ENCODE measurements at places on chromosomes 1 and 21.

- DNase-seq: no peak
These were observed 15.7 kb downstream of the FOXJ3 start for GRCh38 chr1:42319128-42319851.

DNA sequence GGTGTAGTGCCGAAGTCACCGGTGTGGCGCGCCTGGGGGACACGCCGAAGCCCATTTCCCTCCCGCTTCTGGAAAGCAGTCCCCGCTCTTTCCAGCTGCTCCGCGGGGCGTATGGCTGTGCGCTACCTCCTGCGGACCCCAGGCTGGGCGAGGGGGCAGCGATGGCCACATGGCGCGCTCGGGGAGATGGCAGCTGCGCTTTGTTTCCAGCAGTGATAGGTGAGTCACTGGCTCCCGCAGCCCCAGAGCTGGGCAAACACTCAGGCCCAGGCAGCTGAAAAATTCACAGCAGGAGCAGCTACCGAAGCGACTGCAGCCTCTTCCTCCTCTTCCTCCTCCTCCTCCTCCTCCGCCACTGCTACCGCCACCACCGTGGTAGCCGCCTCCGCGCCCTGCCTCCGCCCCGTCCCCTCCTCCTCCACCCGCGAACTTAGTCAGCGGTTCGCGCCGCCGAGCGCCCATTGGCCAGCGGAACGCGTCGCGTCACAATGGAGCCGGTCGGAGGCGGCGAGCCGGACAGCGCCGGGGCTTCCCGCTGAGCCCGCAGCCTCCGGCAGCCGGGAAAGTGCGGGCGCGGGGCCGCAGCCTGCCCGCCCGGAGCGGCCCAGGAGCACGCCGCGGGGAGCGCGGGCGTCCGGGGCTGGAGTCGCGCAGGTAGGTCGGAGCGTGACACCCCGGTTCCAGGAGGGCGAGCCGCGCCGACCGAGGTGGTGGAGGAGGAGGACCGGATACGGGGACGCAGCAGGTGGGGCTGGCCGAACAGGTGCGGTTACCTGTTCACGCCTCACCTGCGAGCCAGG, at the start of gene LRRC8B:
LRRC8B (plus strand) TSS at position 461 of the 800 bp plus-strand sequence. CDS start 57,822 bp downstream, outside the sequence.
- no peak for DNase-seq

DNA sequence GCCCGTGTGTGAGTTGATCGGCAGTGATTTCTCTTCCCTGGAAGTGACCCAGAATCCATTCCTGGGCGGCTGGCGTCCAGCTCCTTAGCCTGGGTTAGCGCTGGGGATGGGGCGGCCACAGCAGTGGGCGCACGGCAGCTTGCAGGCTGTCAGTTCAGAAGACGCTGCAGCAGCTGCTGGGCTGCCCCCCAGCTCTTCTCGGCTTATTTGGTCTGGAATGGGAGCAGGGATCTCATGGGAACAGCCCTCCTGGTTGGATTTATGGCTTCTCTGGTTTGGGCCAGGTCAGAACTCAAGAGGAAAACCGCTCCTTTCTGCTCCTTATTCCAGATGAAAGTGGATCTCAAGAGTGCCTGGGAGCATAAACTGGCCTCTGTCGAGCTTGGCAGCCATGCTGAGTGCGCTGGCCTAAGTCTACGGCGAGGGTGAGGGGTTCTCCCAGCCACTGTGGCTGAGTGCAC, 148.2 kb downstream of the PRDM16 start:
- no peak for DNase-seq

DNA sequence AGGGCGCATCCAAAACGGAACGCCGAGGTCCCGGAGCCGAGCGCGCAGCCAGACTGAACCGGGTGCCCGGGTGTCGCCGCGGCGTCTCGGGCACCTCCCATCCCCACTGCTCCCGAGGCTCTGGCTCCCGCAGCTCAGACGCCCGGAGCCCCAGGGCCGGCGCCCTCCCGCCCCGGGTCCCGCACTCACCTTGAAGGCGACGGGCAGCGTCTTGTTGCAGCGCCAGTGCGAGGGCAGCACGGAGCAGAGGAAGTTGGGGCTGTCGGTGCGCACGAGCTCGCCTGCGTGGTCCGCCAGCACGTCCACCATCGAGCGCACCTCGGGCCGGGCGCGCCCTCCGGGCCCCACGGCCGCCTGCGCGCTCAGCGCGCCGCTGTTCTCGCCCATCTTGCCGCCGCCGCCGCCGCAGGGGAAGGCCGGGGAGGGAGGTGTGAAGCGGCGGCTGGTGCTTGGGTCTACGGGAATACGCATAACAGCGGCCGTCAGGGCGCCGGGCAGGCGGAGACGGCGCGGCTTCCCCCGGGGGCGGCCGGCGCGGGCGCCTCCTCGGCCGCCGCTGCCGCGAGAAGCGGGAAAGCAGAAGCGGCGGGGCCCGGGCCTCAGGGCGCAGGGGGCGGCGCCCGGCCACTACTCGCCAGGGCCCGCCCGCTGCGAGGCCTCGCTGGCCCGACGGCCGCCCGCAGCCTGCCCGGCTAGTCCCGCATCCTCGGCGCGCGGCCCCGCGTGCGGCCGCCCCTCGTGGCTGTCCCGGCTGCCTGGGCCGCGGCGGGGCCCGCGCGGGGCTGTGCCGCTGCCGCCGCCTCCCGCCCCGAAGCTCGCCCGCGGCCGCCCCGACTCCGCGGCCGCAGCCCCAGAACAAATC, 447 bp downstream of the RUNX3 start:
- DNase-seq: no peak

DNA sequence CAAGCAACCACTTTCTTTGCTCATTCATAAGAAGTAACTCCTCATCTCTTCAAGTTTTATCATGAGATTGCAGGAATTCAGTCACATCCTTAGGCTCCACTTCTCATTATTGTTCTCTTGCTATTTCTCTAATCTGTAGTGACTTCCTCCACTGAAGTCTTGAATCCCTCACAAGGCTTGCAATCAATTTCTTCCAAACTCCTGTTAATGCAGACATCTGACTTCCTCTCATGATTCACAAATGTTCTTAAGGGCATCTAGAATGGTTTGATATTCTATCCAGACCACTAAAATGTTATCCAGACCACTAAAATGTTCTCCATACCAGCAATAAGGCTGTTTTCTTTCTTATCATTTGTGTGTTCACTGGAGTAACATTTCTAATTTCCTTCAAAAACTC, 528.1 kb downstream of the DPYD start:
- no peak for DNase-seq

Data from Panc1 (cell line).